Stimulated activated CD4-positive, alpha-beta T cell treated with anti-CD3 and anti-CD28 coated beads, Interleukin-2, amount 100 ng/mL, for 24 hours (primary cell): ENCODE measurements at places on chromosomes 11 and 22.

- no peak for DNase-seq
These were observed 134.9 kb downstream of the RCN1 start for GRCh38 chr11:32225571-32226285.

DNA sequence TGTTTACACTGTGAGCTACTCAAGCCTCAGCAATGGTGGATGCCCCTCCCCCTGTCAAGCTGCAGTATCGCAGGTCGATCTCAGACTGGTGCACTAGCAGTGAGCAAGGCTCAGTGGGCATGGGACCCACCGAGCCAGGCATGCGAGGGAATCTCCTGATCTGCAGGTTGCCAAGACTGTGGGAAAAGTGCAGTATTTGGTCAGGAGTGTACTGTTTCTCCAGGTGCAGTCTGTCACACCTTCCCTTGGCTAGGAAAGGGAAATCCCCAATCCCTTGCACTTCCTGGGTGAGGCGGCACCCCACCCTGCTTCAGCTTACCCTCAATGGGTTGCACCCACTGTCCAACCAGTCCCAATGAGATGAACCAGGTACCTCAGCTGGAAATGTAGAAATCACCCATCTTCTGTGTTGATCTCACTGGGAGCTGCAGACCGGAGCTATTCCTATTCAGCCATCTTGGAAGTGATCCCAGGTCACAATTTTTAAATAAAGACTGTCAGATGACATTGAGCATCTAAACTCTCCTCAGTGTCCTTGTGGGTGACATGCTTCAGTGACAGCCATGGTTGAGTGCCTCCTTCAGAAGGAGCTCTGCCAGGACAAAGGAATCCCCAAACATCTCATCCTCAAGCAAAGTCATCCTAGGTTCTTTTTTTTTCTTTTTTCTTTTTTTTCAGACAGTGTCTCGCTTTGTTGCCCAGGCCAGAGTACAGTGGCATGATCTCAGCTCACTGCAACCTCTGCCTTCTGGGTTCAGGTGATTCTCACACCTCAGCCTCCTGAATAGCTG lies 10.8 kb downstream of the SLC22A24 start:
- DNase-seq = no peak

DNA sequence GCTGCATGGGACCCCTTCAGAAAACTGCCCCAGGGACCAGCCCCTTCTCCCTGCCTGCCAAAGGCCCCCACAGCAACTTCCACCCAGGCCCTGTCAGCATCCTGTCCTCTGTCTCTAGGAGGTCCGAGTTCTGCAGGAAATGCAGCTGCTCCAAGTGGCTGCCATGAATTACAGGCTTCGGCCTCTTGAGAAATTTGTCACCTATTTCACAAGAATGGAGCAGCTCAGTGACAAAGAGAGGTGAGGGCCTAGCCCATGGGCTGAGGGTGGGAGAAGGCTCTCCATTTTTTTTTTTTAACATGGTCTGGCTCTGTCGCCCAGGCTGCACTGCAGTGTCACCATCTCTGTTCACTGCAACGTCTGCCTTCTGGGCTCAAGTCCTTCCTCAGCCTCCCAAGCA lies 7.3 kb downstream of the RGL4 start:
- no peak for DNase-seq

DNA sequence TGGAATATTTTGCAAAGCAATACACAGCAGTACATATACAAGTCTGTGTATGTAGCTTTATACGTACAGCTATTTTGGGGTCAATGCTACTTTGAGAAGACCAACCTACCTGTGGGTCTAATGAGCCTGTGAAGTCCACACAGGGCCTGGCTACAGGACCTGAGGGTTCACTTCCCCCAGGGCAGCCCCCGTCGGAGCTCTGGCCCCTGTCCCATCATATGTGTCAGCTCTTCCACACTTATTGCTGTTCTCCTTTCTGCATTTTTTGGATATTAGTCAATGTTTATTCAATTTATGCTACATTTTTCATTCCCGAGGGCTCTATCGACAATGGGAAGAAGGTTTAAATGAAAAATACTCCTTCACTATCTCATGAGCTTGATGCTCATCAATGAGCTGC lies 1473.6 kb downstream of the BRD1 start:
- no peak for DNase-seq

- no peak for DNase-seq
These were observed 54.1 kb downstream of the MICAL3 start for GRCh38 chr22:17970201-17970708.

DNA sequence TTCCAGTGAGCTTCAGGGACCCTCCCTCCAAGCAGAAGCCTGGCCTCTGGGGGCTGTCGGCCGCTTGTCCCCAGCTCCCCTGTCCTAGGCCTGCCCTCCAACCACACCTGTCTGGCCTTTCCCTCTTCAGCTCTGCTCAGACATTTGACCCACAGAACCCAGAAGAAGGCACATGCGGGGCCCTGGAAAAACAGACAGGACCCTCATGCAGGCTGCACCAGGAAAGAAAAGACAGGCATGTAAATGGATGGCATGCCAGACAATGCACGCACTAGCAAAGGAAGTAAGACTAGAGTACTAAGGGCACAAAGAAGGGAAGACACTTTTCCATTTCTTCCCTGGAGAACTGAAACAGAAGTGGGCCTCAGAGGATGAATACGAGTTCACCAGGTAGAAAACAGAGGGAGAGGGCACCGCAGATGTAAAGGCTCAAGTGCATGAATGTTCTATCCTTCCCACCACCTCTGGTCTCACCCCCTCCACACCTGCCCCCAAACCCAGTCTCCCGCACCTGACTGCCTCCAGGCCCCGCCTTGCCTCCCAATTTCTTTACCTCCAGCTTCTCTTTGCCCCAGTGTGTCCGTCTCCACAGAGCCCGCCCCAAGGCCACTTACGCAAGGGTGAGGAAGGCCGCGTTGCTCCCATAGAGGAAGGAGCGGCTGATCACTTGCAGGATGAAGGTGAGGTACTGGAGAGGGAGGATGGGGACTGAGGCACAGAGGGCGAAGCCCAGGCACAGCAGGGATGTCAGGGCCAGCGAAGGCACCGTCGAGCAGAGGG lies 17.4 kb downstream of the SLC43A3 start:
- DNase-seq = no peak

GRCh38 chr11:102704841-102705240 lies 728 bp downstream of the MMP27 start:
- no peak for DNase-seq

DNA sequence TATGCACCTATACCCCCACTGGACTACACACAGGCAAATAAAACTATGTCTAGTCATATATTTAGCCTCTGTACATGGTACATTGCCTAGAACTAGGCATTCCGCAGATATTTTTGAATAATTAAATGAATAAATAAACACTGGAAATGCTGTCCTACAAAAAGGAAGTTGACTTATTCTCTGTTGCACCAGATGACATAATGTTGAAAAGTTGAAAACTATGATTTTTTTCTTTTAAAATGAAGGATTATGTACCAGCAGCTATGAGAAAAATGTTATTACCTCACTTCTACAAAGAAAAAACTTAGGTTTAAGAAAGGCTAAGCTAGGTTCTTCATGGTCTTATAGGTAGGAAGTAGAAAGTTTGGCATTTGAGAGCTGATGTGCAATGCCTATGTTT lies 856.6 kb downstream of the METTL15 start:
- no peak for DNase-seq

- DNase-seq = no peak
These were observed 2.4 kb downstream of the RASGRP2 start for GRCh38 chr11:64741375-64742086.

DNA sequence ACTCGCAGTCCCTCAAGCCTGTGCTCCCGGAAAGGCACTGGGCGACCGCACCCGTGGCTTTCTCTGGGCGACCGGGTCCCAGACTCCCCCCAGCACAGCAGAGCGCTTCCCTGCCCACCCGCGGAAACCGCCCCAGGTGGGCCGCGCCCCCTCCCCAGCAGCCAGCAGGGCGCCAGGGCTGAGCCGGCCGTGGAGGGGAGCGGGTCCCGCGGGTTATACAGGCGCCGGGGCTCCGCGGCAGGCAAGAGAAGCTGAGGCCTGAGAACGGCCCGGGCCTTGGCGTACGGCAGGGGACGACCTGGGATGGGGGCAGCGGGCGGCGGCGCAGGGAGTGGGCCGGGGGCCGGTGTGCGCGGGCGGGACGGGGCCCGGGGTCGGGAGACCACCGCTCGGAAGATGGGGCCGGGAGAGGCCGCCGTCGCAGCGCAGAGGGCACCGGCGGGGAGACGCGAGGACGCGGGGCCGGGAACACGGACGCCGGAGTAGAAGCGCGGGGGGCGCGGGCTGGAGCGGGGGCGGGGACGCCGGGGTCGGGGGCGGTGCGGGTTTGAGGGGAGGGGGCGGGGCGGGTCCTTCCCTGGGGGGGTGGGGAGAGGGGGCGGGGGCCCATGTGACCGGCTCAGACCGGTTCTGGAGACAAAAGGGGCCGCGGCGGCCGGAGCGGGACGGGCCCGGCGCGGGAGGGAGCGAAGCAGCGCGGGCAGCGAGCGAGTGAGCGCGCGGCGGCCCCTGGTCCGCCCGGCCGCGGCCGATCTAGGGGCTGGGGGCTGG lies at the start of gene MDK:
MDK (plus strand) TSS at position 622 of the 771 bp plus-strand sequence. CDS start 389 bp downstream, outside the sequence.
- no peak for DNase-seq

GRCh38 chr11:125750629-125751028 lies 4.5 kb downstream of the PATE1 start:
- DNase-seq = no peak

DNA sequence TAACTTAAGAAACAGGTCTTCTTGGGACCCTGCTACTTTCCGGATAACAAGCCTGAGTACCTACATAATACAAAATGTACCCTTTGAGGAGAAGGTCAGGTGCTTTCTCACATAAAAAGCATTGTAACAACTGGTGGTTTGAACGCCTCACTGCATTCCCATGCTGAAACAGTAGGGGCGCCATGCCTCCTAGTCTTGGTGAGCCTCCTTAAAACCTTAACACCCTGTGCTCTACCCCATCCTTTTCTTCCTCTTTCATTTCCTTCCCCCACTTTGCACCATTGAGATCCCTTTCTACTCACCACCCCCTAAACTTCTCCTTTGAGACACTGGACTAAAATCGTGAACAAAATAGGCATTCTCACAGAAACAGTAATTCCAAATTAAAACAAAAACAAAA lies 729.3 kb downstream of the NTM start:
- no peak for DNase-seq

GRCh38 chr11:20159466-20160381 lies 551 bp downstream of the DBX1 start:
- DNase-seq = no peak

GRCh38 chr11:11570823-11571222 lies 51.0 kb downstream of the GALNT18 start:
- no peak for DNase-seq

GRCh38 chr11:98566978-98567377 lies 453.8 kb upstream of the CNTN5 start:
- no peak for DNase-seq

DNA sequence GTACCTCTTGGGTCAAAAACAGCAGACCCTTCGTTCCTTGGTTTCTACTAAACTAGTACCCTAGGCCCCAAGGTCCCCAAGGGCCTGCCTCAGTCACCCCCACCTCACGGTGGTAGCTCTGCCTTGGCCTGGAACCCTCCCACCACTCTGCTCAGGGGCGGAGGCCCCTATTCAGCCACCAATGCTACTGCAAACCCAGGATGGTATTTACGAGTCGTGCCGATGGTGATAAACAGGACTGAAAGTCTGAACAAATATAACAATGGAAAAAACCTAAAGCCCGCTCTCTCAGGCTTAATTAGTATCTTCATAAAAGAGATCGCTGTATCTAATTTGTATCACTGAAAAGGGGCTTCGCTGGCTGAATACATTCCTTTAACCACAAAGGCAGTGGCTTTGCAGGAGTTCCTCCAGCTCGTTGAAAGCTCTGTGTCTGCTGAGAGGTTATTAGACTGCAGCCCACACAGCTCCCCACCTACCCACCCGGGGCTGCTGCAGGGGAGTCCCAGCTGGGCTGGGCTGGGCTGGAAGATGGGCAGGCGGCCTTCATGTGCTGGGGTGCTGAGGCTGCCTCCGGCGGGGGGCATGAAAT lies 15.2 kb downstream of the SHISAL1 start:
- DNase-seq = no peak

GRCh38 chr11:134374171-134374570 lies 37.9 kb downstream of the B3GAT1 start:
- DNase-seq = no peak

- no peak for DNase-seq
These were observed 11.4 kb downstream of the EHF start for GRCh38 chr11:34632105-34632791.

GRCh38 chr11:91536366-91536765 lies 688.3 kb upstream of the FAT3 start:
- no peak for DNase-seq

DNA sequence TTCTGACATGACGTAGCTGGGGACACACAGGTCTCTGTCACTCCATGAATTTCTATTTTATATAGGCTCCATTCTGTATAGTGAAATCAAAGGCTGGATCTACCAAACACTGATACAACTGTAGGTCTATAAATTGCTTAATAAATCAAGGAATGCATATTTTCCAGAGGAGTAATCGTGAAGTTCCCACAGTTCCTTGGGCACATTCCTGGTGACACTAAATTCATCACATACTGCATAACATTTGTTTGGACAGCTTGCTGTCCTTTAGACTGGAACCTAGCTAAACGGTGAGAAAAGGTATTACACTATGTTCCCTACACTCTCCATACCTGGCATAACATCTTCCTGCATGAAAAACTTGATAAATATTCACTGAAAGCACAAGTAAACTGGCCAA lies 41.6 kb upstream of the UCP3 start:
- DNase-seq = no peak

GRCh38 chr11:119712006-119712405 lies 17.0 kb downstream of the NECTIN1 start:
- no peak for DNase-seq

DNA sequence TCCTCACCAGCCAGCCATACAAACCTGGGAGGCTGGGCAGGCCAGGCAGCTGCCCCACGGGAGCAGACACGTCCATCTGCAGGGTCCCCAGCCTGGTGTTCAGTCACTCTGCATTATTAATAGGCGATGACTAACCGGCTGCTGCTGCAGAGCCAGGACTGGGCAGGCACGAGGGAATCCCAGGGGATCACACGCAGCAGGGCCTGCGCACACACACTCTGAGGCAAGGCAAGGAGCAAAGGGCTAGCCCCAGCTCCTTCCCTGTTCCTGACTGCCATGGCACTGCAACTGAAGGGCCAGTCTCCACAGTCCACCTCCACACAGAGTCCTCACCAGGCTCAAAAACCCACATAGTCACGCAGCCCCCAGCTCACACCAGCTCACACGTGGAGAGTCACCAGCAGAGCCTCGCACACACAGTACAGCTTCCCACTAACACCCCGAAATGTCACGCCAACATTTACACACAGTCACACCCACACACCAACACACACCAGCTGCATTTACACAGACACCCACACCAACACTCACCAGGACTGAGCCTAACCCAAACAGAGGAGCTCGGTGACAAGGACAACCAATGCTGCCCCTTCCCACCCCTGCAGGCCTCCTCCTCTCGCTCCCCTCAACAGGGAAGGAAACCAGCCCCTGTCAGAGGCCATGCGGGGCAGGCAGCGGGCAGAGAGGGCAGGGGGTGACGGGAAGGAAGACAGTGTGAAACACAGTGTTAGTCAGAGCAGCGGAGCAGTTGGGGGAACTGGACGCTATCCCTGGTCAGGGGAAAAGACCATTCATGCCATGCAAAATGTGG lies 47.3 kb downstream of the NRXN2 start:
- DNase-seq = no peak
